ENCODE measurements at places on chromosomes 1 and 21.

DNA sequence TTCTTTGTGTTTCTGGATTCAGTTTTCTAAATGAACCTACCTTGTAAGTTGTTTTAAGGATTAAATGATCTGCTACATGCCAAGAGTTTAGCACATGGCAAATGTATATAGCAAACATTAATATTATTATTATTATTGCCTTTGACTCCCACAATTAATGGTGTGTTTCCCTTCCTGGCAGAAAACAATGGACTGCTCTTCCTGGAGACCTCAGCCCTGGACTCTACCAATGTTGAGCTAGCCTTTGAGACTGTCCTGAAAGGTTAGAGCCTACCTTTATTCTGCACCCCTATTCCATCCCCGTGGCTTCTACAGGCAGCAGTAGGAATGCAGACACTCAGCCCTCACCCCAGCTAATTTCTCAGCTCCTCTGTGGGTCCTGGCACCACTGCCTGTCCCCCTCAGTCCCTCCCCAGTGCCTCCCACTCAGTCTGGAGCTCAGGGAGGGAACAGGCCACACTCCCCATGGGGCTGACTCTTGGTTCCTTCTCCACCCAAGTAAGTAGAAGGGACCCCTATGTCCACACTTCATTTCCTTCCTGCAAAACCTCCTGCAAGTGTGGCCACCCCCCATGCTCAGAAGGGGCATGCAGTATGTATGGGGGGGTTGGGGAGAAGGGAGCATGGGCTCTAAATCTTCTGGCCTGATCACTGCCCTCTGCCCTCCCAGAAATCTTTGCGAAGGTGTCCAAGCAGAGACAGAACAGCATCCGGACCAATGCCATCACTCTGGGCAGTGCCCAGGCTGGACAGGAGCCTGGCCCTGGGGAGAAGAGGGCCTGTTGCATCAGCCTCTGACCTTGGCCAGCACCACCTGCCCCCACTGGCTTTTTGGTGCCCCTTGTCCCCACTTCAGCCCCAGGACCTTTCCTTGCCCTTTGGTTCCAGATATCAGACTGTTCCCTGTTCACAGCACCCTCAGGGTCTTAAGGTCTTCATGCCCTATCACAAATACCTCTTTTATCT lies 8.8 kb downstream of the RAB25 start:
- no peak for DNase-seq

DNA sequence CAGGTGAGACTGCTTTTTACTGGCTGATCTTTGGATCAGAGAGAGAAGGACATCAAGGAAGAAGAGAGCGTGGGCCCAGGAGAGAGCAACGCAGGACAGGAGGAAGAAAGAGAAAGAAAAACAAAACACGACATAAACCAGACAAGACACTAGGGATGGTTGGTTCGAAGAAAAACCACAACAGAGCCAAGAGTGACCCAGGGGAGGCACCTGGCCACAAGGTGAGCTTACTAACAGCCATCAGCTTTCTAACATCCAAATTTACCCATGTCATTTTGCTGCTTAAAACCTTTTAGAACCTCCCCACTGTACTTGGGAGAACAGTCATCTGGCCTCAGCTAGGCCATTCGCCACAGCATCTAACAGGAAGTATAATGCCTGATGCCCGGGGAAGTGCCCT lies 57.8 kb downstream of the ARHGEF11 start:
- no peak for DNase-seq

- DNase-seq = no peak
Observed at GRCh38 chr1:180026556-180026955, 71.9 kb downstream of the CEP350 start.

DNA sequence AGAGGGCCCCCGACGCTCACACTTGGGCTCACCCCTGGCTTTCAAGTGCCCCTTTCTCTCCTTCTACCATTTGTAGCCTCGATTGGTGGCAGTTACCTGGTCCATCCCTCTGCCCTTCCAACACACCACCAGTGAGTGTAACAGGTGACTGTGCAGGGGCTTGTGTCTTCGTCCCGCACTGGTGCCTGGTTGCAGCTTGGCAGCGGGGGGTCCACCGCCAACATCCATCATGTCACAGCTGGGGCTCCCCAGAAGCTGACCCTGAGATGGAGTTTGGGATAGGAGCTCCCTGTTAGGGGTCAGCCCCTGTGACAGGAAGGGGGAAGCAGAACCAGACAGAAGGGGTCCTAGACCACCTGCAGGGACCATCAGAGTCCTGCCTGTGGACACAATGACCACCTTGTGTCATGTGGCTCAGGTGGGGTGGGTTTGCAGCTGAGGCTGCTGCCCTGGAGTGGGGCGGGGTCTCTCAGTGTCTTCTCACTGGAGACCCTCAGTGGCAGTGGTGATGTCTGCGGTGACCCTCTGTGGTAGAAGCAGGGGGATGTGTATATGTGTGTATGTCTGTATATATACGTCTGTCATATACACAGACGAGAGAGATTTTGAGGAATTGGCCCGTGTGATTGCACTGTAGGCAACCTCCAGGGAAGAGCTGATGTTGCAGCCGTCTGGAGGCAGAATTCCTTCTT lies 3.6 kb upstream of the CALML6 start:
- DNase-seq = no peak

DNA sequence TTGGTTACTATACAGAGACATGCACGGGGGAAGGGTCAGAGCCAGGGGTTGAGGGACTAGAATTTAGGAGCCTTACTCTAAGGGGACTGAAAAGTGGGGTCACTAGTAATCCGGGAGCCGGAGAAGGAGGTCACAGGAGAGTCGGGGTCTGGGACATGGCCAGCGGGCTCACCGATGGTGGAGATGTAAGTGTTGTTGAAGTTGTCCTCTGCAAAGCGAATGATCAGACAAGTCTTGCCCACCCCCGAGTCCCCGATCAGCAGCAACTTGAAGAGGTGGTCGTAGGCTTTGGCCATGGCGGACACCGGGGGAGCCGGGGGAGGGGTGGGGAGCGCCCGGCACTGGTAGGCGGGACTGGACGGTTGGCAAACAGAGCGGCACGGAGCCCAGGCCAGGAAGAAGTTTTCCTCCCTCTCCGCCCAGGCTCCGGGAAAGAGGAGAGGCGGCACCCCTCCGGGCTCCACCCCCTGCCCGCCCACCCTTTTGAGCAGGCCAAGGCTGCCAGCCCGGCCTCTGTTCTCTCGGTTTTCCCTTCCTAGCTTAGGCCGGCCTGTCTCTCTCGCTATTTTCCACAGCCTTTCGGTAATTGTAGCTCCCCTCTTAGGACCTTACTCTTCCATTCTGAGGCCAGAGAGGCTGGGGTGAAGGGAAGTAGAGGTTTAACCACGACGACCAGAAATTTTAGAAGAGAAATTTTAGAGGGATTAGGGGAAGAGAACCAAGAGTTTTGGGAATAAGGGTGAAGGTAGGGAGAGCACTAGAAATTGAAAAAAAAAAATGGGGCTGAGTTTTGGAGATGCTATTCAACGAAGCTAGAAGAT lies at the start of gene RAB13:
RAB13 (minus strand) TSS at position 399 of the 821 bp plus-strand sequence; CDS start at position 296, 103 bp downstream.
- DNase-seq = peak; percentile 59

GRCh38 chr1:159199901-159200300 lies 4.8 kb upstream of the ACKR1 start:
- no peak for DNase-seq

- DNase-seq = no peak
Observed at GRCh38 chr1:31266547-31266946, 26.9 kb upstream of the NKAIN1 start.

DNA sequence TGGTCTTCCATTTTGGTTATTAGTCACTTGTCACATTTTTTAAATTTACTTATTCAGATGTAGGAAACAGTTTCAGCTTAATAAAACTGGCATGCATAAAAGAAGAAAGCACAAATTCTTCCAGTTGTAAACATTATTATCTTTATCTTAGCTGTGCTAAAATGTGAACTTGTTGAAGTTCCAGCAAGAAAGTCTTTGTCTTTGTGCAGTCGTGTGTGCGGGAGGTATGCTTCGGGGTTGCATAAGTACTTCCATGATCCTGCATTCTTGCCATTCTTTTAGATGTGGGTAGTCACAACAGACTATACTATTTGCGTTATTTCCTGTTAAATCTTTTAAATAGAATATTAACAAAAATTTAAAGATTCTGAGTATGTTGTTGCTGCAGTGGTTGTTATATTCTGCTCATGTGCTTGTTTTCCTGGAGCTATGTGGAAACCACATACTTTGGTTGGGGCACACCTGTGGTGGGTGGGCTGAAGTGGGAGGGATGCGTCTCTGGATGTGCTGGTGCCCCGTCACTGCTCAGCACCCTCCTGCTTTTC lies 49.9 kb downstream of the CBS start:
- no peak for DNase-seq

- DNase-seq = no peak
Observed at GRCh38 chr21:42515708-42516502, 2.3 kb downstream of the SLC37A1 start.

DNA sequence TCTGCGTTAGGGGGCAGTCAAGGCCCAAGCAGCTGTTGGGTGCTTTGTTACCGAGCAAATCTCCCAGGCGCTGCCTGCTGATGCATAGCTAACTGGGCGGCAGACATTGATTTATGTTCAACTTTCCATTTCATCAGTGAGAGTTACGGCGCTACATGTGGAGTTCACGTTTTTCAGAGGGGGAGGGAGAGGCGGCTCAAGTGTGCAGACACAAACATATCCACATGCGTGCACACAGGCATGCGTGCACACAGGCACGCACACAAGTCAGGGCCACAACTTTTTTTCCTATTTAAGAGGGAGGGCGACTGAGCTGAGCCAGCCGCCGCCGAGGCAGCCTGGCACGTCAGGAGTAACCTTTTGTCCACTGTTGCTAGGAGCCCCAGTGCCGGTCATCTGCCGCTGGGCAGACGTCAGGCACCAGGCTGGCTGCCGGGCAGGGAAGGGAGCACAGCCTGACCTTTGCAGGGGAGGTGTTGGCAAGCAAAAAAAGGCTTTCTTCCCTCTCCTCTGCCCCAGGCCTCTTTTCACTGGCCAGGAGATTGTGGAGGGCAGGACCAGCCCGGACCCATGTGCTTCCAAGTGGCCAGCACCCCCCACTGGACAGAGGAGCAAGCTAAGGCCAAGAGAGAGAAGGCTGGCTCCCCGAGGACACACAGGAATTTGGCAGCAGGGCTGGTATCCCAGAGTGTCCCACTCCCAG lies 73.3 kb downstream of the MRPL37 start:
- peak; percentile 72 for DNase-seq

- DNase-seq = no peak
Observed at GRCh38 chr1:163820766-163821165, 499.0 kb downstream of the NUF2 start.

DNA sequence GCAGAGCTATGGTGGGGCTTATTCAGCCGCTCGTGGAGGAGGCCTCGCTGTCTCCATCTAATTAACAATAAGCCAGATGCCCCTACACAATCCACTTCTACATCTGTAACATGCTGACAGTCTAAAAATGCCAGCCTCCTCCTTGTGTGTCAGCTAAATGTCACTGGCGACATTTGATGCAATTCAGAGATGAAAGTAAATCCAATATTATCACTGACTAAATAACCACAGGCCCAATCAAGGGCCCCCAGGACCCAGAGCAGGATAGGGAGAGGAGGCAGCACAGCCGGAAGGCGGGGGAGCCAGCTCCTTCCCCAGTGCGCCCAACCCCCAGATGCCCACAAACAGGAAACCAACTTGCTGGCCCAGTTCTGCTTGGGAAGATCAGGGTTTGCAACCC lies 76.6 kb downstream of the DMRTA2 start:
- no peak for DNase-seq

DNA sequence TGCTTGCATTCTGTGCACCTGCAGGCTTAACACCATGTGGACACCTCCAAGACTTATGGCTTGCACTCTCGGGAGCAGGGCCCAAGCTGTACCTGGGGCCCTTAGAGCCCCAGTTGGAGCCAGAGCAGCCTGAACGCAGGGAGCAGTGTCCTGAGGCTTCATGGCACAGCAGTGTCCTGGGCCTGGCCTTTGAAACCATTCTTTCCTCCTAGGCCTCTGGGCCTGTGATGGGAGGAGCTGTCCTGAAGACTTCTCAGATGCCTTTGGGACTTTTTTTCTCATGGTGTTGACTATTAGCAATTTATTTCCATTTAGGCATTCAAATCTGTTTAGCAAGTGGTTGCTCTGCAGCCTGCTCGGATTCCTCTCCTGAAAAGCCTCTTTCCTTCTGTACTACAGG lies 11.0 kb downstream of the RPTN start:
- no peak for DNase-seq

- no peak for DNase-seq
Observed at GRCh38 chr1:207495801-207496792, at the start of gene CR1. CR1 (plus strand) TSS chr1:207496157; CDS start chr1:207496268, 111 bp downstream.

DNA sequence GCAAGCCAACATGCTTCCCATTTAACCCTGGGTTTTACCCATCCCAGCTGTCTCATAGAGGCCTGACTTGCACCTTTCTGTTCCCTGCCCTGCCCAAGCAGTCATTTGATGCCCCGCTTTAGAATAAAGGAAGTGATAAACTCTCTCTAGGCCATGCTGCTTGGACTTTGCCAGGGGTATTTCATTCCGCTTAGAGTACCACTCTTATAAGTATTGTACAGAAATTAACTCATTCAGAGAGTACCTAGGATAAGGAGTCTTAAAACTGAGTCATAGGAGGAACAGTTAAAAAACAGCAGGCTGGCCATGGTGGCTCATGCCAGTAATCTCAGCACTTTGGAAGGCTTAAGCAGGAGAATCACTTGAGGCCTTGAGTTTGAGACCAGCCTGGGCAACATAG lies 21.0 kb upstream of the LYST start:
- no peak for DNase-seq

DNA sequence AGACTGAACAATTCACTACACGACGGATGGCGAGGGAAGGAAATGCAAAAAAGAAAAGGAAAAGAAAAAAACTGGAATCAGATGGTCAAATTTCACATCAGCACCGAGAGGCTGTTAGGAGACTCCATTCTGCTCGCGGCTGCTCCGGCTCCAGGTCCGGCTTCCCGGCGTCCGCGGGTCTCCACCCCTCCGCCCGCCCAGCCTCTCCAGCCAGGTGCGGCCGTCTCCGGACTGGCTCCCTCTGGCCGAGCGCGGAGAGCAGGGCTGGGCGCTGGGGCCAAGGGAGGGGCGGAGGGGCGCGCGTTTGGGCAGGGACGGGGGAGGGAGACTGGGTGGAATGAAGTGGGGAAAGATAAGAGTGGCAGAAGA lies 332 bp downstream of the KCNJ6 start:
- no peak for DNase-seq

GRCh38 chr1:54135436-54136120 lies 17.2 kb downstream of the CDCP2 start:
- DNase-seq = no peak

DNA sequence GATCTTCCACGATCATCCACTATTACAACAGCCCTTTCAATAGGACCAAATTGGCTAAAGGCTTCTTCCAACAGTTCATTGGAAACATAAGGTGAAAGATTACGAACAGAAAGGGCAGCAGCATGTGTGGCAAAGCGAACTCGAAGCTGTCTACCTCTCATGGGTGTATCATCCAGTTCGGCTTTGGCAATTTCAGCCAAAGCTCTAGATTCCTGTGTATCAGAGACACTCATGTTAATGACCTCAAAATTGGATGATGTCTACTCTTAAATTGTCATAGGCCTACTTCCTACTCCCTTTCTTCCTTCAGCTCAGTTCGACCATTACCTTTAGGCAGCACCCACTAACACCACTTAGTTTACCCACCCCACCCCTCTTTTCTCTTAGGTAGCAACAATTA lies 2.2 kb downstream of the SFPQ start:
- DNase-seq = no peak

GRCh38 chr1:94986783-94987182 lies 59.9 kb upstream of the CNN3 start:
- DNase-seq = no peak

- no peak for DNase-seq
Observed at GRCh38 chr1:44594353-44594752, 79.9 kb downstream of the TMEM53 start.

- DNase-seq = no peak
Observed at GRCh38 chr1:227321035-227321434, 2.7 kb upstream of the CDC42BPA start.

Measured in frontal cortex (tissue), 4 donors.